Left ventricle myocardium inferior (tissue), 1 donor: ENCODE measurements at places on chromosomes 3 and 15.
A peak's percentile ranks its signal among the peaks of the same experiment; 100 is the strongest.

GRCh38 chr3:11510001-11510340 lies 133.7 kb downstream of the VGLL4 start:
- DNase-seq, result peak; percentile 37

DNA sequence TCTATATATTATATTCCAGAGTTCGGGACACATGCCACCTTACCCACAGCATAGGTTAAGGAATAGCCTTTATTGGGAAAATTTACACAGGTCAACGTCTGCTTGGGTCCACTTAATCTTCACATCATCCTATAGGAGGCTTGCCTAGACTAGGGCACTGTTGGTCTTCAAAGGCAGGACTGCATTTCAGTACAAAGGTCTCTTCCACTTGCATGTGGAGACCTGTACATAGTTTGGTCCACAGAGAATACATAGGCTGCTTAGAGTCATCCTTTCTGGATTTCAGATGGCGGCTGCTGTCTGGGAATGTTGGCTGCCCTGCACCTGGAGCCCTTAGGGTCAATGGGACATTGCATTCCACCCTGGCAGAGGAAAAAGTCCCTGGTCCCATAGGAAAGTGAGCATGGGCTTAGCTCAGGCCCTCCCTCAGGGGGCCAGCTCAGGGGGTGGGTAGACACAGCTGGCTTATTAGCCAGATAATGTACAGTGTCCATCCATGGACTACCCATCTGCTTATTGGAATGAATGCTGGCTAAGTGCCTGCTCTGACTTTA lies 75.3 kb upstream of the TGFBR2 start:
- DNase-seq, result no peak

- no peak for DNase-seq
Observed at GRCh38 chr3:148916132-148916531, 51.0 kb downstream of the CPA3 start.

DNA sequence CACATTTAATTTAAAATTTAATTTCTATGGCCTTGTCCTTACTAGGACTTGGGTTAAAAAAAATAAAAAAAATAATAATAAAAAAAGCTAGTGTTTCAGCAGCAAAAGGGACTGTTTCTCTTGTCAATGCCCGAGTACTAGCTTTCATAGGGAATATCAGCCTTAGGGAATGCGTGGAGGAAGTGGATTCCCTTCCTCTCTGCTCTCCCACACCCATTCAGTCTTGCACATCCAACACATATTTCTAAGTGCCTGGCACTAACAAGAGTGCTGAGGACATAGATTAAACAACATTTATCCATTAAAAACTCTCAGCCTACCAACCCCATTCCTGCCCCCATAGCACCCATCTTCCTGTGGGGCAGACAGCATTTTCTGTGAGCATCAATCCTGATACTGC lies 6.2 kb downstream of the ZNF385D start:
- no peak for DNase-seq

- no peak for DNase-seq
Observed at GRCh38 chr3:89560568-89560967, 453.1 kb downstream of the EPHA3 start.
